Activated T-cell treated with anti-CD3 and anti-CD28 coated beads, Interleukin-2, amount 50 U/mL, for 4 hours (primary cell): ENCODE measurements at places on chromosomes 5 and 9.

DNA sequence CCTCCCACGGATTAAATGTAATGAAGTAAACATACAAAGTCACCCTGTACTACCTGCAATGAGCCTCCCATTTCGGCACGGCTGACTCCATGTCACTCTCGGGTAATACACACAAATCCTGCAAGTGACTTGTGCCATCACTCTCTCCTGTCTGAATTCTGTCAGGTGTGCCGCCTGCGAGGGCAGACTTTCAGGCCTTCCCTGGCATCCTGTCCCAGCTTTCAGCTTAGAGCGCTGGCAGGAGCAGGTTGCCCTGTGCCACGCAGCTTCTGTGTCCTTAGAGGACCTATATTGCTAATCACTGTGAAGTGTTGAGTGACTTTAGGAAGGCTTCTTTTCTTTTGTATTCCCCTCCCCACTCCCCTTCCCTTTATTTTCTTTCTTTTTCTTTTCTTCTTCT lies 25.8 kb upstream of the S1PR3 start:
- no peak for DNase-seq

DNA sequence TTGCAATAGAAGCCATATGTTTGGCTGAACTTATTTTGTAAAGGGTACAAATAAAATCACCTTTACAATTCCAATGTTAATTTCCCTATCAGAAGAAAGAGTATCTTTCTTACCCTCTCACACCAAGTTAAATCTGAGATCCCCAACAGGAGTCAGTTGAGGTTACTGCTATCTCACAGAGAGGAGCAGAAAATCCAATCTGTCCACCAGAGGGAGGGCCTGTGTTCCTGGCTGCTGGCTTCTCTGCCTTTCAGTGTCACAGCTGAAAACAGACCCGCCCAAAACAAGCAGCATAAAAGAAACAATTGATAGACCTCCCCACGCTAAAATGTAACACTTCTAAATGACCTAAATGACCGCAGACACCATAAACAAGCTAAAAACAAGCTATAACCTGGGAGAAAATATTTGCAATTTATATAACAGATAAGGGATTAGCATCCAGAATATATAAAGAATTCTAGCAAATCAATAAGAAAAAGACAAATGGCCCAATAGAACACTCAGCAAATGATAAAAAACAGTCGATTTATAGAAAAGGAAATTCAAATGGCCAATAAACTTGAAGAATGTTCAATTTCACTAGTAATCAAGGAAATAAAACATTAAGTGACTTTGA lies 24.5 kb upstream of the MVB12B start:
- peak; percentile 38 for DNase-seq

DNA sequence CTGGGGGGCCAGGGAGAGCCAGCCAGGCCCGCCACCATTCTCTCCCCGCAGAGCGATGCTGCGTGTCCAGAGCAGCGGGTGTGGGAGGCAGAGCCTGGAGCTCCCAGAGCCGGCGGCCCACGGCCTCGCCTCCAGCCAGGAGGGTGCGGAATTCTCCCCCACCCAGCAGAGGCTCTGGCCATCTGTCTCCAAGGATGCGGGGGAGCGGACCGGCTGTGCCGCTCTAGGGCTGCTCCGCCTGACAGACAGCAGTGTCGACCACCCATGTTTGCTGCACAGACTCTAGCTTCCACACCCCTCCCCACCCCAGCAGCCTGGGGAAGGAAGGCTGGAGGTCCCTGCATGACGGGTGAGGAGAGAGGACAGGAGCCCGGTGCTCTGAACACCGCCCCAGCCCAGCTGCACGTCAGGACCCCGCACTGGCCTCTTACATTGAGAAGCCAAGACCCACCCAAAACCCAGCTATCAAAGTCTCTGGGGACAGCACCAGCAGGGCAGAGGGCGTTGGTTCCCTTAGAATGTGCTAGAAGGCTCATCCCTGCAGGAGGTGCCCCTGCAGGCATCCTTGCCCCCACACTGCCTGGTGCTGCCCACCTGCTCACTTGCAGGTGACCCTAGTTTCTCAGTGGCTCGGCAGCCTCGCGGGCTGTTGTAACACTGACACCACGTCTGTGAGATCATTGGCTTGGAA lies 29.7 kb upstream of the FCN1 start:
- no peak for DNase-seq

DNA sequence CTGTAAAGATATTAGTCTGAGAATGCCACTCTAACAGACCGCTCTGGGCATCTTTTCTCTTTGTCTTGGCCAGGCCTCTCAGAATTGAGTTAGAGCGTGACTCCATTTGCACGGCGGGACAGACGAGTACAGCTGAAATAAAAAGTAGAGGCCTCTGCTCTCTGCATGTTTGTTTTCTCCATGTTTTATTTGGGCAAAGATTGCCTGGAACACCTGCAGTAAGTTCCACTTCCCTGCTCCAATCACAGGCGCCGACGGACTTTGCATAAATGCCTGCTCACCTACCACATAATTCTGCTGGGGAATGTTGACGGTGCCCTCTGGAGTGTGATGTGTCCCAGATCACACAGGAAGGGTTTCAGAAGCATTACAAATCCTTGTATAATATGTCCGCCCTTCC lies 10.6 kb downstream of the SPOCK1 start:
- DNase-seq: no peak

GRCh38 chr5:59371525-59372127 lies 521.9 kb downstream of the PDE4D start:
- no peak for DNase-seq

GRCh38 chr5:109649318-109649717 lies 40.4 kb upstream of the MAN2A1 start:
- no peak for DNase-seq

GRCh38 chr5:1332461-1333001 lies 12.4 kb downstream of the CLPTM1L start:
- no peak for DNase-seq

DNA sequence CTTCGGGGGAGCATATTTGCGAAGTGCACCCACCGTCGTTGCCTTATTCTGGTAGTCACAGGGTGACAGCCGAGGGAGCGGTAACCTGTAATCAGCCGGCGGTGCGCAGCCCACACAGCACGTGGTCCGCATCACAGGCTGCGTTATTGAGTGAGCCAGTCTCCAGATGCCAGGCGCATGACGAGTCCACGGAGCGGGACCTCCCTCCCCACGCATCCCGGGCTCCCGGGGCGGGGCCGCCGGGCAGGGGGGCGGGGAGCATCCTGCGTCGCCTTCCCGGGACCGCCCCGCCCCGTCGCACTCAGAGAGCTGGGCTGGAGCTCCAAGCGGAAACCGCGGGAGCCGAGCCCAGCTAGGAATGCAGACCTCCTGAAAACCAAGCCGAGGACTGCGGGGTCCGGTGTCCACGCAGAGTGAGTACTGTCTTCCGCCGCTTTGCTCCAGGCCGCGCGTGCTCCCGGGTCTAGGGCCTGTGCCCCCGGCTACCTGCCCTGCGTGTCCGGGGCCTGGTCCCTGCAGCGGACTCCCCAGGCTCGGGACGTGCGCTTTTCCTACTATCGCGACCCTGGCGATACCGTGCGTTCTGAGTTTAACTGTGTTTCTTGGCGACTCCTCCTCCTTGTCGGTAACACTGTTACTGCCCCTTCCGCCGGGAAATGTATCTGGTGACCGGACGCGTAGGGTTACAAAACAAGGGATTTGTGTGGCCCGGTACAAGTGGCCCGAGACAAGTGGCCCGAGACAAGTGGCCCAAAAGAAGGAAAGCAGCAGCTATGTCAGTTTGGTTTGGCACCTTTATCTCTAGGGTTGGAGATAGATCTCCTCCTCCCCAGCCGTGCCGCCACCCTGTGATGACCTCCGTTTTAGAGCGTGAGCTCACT lies 40.6 kb downstream of the CAST start:
- DNase-seq: peak; percentile 80

DNA sequence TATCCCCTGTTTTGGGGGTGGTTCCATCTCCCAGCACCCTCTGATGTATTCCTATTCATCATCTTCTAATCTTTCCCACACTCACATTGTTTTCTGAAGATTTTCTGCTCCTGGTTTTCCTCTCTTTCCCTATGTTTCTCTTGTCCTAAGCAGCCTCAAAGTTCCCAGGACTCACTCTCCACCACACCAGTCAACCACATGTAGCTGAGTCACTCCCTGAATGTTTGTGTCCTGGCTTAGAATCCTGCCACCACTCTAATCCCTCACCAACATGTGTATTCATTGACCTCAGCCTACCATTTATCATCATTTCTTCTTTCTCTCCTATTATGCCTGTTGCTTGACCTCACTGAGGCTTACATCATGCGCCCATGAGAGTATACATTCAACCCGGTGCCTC lies 282.4 kb upstream of the ADAMTS16 start:
- no peak for DNase-seq

- DNase-seq: no peak
Measured at GRCh38 chr5:54616031-54616430, 98.5 kb downstream of the SNX18 start.

GRCh38 chr9:138042640-138043039 lies 165.1 kb downstream of the CACNA1B start:
- DNase-seq: no peak

DNA sequence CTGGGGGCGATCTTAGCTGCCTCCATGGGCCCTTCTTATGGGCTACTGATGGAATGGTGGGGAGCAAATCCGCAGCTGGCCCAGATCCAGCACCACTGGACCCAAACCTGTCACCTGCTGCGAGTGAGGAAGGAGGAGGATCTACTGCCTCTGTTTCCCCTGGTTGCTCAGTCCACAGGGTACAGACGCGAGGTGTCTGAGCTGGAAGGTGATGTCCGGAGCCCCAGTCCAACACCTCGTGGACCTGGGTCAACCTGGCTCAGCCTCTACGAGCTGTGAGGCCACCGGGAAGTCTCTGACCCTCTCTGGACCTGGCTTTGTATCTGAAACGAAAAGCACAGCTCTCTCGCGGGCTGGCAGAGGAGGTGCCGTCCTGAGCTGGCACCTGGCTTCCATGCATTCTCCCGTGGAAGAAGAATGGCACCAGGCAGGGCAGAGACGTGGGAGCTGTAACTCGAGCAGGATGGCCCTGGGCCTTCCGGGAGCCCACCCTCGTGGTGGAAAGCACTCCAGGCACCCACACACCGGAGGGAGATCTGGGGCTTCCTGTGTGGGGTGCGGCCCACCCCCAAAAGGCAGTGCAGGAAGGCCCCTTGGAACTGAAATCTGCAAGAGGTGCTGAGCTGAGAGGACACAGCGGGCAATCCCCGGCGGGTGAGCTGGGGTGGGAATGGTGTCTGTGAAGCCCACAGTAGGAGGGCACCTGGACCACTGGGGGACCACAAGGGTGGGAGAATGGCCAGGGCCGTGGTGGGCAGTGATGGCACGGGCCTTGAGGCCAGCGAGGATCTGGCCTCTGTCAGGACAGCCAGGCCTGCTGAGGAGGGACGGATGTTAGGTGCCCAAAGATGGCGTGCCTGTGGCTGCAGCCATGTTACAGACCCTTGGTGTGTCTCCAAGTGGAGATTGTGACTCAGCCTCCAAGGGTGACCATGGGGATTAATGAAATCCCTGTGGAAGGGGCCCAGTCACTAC lies 133.4 kb downstream of the OLFM1 start:
- no peak for DNase-seq

- no peak for DNase-seq
Measured at GRCh38 chr9:90547896-90548295, 94.7 kb downstream of the DIRAS2 start.

GRCh38 chr9:128719919-128720605 lies 3.9 kb downstream of the ZDHHC12 start:
- no peak for DNase-seq
